Activated T-helper 2 cell treated with anti-CD3 and anti-CD28 coated beads, Interferon-gamma antibody, Interleukin-2, Interleukin-4, amounts not matched to agents 10 μg/mL and 5 μg/mL and 100 μg/mL, durations not matched to agents 14 hours and 24 hours and 36 hours (primary cell): ENCODE measurements at places on chromosomes 11 and 22. TPM values are rescaled to one million over a fixed set of nuclear protein-coding genes. Genes with fewer than 3 reads are reported as not detected.

DNA sequence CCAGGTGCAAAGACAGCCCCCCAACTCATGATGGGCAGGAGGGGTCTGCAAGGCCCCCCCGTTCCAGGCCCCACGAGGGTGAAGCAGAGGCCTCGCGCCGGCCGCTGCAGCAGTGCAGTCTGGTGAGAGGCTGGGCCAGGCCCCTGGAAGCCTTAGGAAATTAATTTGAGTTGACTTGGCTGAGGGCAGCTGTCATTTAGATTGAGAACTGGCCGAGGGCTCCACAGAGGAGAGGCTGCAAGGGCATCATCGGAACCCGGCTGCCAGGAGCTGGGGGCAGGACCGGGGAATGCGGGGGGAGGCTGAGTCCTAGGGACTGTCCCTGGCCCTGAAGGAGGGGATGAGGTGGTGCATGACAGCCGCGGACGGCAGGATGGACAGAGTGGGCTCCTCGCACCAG lies 39.9 kb downstream of the MN1 start:
- DNase-seq, result no peak

DNA sequence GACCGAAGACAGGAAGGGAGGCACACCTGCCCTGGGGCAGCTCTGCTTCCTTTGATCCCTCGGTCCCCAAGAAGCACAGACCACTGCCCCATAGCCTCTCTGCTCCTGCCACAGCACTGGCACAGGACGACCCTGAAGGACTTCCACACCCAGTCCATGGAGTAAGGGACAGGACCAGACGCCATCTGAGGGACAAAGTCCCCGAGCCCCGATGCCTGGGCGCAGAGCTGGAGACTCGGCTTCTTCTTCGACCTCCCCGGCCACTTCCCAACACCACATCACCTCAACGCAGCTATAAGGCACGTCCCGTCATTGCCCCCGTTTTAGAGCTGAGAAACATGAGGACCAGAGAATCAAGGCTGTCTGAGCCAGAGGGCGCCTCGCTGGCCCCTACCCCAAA lies 310.5 kb downstream of the BRD1 start:
- DNase-seq, result no peak

PAMR1 gene
- total RNA-seq, result not detected in 2 replicates

DNA sequence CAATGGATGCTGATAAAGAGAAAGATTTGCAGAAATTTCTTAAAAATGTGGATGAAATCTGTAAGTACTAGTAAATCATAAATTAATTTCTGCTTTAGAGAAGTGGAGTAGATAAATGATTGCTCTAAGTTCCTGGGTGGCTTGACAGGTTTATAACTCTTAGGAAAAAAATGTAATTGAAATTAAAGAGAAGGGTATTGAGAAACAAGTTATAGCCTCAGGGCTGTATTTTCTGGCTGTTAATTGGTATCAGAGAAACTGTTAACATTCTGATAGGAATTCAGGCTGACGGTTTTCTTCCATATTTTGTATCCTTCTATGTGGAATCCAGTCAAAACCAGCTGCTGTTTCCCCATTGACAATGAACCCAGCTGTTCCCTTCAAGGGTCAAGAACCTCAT lies 1.9 kb downstream of the TTC12 start:
- no peak for DNase-seq

C11orf97 gene
- total RNA-seq, result not detected in 2 replicates

- no peak for DNase-seq
These were observed 149.9 kb downstream of the PKNOX2 start for GRCh38 chr11:125314276-125315078.

APOBEC3G gene
- total RNA-seq, result 61.4 and 63.7 TPM in 2 replicates

GRCh38 chr22:50505776-50506610 lies 1.5 kb downstream of the LMF2 start:
- DNase-seq, result no peak

- no peak for DNase-seq
These were observed 312.2 kb downstream of the BRD1 start for GRCh38 chr22:49515475-49515874.

OR8J3 gene
- total RNA-seq, result not detected in 2 replicates

DNA sequence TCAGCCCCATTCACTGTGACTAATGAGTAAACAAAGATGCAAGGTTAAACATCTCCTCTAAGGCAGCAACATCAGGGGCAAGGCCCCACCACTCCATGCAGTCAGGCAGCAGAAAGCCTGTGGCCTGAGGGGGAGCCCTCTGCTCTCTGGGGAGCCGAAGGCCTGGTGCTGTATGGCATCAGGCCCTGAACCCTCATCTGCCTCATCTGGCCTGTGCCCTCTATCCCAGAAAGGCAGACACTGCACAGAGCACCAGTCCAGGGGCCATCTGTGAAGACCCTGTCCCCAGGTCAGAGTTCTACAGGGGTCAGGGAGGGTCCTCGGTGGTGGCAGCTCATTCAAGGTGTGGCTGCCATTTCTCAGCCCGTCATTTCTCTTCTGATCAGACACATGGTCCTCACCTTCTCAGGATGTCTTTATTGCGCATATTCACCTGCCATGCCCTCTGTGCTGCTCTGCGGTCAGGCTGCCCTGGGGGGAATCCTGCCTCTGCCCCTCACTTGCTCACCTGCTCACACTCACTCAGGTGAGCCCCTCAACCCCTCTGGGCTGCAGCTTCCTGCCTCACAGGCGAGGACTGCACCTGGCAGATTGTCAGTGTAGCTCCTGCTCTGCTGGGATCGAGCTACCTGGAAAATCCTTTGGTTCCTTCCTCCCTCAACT lies 103.1 kb upstream of the PITPNB start:
- no peak for DNase-seq

GRCh38 chr11:253160-253885 lies 16.5 kb downstream of the PSMD13 start:
- no peak for DNase-seq

- DNase-seq, result no peak
These were observed 370.6 kb upstream of the MPPED2 start for GRCh38 chr11:30956751-30957150.

ZNHIT2 gene
- 11.3 and 12.8 TPM in 2 replicates for total RNA-seq

DNA sequence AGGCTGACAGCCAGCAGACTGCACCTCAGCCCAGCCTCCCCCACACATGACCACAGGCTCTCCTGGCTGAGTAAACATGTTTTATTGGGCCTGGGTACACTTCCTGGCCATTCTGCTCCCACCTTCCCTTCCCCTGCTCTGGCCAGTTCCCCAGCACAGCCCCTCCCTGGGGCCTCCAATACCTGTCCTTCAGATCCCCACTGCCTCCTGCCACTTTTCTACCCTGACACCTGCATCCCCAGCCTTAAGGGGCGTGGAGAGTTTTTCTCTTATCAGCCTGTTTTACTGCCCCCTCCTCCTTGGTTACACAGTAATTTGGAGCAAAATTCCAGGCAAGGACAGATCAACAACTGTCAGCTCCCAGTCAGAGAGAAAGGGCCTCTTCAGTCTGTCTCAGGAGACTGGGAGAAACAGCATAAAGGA lies at the start of gene ISX:
Gene ISX, plus strand, starts transcription at position 363 of the 423 bp plus-strand sequence. CDS start 930 bp downstream, outside the sequence.
- DNase-seq, result no peak

DNA sequence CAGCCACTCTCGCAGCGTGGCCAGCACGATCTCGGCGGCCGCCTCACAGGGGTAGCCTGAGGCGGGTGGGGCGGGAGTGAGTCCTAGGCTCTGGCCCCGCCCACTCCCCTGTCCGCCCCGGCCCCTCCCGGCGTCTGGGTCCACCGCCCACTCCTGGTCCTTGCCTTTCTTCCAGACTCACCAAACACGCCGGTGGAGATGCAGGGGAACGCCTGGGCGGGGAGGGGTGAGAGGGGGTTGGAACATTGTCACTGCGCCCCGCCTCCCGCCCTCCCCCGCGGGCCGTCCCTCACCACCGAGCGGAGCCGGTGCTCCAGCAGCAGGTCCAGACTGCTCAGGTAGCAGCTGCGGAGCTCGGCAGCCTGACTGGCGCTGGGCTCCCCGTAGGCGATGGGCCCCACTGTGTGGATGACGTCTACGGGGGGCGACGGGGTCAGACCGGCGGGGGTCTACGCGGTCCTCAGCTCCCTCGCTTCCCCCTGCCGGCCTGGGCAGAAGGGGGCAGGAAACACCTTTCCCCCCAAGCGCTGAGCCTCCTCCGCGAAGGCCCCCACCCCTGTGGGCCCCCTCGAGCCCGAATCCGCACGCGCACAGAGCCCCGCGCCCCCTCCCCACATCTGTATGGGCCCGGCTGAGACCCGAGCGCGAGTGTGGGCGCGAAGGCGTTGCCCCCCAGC lies 13.2 kb downstream of the OTUB1 start:
- peak; percentile 37 for DNase-seq

DNA sequence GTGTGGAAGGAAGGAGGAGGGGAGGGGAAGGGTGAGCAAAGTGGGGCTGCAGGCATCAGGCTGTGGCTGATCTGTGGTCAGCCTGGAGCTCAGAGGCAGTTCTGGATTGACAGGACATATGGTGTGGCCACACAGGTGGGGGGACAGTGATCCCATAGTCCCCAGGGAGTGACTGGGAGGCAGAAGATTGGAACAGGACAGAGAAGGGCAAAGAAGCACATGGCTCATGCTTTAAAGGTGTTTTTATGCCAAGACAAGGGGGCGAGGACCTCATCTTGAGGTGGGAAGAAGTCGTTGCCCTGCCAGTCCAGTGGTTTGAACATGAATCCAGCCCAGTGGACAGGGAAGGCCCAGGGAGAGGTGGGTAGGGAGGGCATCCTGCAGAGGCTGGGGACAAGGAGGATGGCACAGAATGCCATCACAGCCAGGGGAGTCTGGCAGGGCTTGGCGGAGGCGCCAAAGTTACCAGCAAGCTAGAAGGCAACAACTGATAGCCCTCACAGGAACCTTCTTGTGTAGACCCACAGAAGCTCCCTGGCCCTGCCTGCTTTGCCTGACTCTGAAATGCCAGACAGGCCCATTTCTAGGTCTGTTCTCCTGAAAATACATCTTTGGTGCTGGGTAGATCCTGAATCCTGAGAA lies 3.1 kb downstream of the BET1L start:
- DNase-seq, result peak; percentile 8

DNA sequence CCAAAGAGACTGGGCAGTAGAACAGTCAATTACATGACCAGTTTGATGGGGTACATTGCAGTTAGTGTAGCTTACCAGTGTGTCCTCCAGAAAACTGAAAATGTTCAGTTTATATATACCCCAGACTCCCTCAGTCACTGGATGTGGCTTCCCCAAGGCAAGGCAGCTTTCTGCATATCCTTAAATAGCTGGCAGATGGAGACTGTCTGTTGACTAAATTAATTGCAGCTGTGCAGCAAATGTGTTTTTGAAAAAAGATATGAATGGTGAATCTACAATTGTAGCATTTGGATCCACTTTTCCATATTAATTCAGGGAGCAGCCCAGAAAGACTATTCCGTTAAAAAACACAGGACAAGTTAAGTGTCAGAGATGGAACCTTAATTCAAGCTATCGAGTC lies 565.1 kb upstream of the CCDC179 start:
- DNase-seq, result no peak

INPP5J gene
- 0.18 and 0.30 TPM in 2 replicates for total RNA-seq

- DNase-seq, result no peak
These were observed 33.7 kb upstream of the LINC01488 start for GRCh38 chr11:69447786-69448185.

DNA sequence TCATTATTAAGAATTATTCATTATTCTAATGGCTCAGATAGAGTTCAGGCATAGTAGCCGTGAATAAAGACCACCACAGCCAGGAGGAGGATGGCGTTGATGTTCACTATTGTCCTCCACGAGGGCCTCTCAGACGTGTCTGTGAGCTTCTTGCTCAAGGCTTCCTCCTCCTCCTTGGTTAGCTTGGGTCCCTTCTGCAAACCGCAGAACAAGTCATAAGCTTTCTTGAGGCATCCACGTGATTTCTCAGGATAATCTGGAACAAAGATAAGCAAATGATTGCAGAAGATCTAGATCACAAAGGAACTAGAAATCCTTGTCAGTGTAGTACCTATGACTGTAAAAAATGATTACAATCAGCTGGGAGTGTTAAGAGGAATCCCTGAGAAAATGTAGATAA lies 13.6 kb upstream of the RFPL2 start:
- DNase-seq, result no peak

GRCh38 chr11:12684816-12685215 lies 10.6 kb downstream of the TEAD1 start:
- no peak for DNase-seq

DNA sequence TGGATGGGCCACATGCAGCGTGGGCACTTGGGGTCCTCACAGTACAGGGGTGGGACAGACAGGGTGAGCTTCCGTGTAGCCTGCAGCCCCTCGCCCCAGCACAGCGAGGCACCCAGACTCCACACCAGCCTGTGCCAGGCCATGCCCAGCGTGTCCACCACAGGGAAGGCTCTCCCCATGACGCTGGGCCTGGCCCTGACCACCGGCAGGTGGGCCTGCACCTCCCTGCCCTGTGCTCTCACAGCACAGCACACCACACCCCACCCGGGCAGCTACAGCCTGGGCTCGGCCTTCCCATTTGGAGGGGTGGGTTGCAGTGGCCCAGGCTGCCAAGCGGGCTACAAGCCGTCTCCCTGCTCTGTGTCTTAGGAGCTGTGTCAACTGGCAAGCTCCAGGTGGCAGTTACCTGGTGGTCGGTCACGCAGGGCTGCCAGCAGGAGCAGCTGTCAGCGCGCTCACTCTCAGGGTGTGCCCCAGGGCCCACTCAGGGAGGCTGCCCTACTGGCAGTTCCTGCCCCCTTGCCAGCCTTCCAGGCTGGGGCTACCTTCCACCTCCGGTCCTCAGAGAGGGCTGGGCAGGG lies 4.6 kb downstream of the MOB2 start:
- no peak for DNase-seq

IL18 gene
- total RNA-seq, result 1.5 and 1.7 TPM in 2 replicates

DNA sequence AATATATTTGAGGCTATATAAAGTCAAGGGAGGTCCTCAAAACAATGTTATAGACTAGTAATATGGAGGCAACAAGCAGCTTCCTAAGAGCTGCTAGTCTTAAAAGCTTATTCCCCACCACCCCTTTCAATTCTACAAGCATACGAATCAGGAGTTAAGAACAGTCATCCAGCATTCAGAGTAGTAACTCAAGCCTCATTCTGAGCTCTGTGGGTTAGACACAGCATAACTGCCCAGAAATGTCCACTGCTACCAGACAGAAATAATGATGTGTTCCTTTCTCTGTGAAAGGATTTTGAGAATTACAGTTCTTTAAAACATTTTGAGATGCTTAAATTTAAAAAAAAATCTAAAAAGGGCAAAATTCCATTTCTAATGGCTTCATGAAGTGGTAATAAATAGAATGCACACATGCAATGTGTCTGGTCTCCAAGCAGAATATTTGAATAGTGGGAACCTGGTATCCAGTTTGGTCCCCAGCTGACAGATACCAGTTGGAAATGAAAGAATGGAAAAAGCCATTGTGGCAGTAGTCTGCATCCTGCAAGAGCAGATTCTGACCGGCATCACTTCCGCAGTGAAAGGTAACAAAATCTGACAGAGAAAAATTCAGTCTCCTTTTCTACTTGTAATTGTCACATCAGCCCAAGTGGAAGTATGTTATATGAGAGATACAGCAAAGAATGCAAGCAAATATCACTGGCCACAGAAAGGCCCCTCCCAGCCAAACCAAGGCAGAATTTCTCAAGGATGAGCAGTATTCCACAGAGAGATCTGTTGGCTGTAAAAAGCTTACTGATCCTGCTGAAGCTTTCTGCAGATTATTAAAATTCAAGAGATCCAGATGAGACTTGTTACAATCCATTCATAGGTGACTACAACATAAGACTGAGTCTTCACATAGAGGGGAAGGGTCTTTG lies 310.8 kb upstream of the PITPNB start:
- no peak for DNase-seq

MEI1 gene
- total RNA-seq, result 24.6 and 26.1 TPM in 2 replicates

SCGB1C1 gene
- total RNA-seq, result not detected in 2 replicates

OR51E2 gene
- not detected in 2 replicates for total RNA-seq

UBQLNL gene
- total RNA-seq, result 0.09 TPM in 1 of 2 replicates, not detected in the other
